ENCODE measurements at places on chromosomes 7 and 10. TPM values are rescaled to one million over a fixed set of nuclear protein-coding genes. Genes with fewer than 3 reads are reported as not detected.

Gene PRR15
- 0.48 TPM for total RNA-seq

Gene ZNF518A
- 14.7 TPM for total RNA-seq

Gene HSPA12A
- total RNA-seq, result 0.29 TPM

Gene GOT1
- total RNA-seq, result 23.2 TPM

Gene OR6B1
- not detected for total RNA-seq

Gene CDK1
- total RNA-seq, result 45.7 TPM

Gene RSU1
- 92.1 TPM for total RNA-seq

Gene TRPV6
- total RNA-seq, result not detected

Gene ACSL5
- total RNA-seq, result 26.7 TPM

Gene CDNF
- 1.6 TPM for total RNA-seq

Gene FBXO24
- 0.19 TPM for total RNA-seq

Gene OPALIN
- total RNA-seq, result not detected

Gene FAM241B
- 0.48 TPM for total RNA-seq

Gene NOM1
- total RNA-seq, result 27.6 TPM

Gene LRRD1
- under 0.01 TPM for total RNA-seq

Gene LRIT1
- not detected for total RNA-seq

Gene ETV1
- 15.1 TPM for total RNA-seq

Gene FXYD4
- total RNA-seq, result not detected

Gene GAD2
- total RNA-seq, result not detected

Gene DPP6
- not detected for total RNA-seq

Gene ZNF117
- total RNA-seq, result 32.7 TPM

Gene EPHA1
- not detected for total RNA-seq

Gene MRPS33
- total RNA-seq, result 14.4 TPM

Gene AKR1C8
- not detected for total RNA-seq

Gene HOXA10
- 7.5 TPM for total RNA-seq

Gene H2BK1
- total RNA-seq, result not detected

Gene SEMA4G
- 1.9 TPM for total RNA-seq

Gene SUN3
- total RNA-seq, result not detected

Gene C10orf53
- not detected for total RNA-seq

Gene CDC14C
- total RNA-seq, result not detected

Gene AKR1C2
- 8.5 TPM for total RNA-seq

Gene PAX4
- total RNA-seq, result not detected

Gene ANXA8
- total RNA-seq, result not detected

Gene TMEM229A
- not detected for total RNA-seq

Gene FAM171A1
- 61.5 TPM for total RNA-seq

Gene CALU
- 363 TPM for total RNA-seq

Gene PLXDC2
- 1.5 TPM for total RNA-seq

Gene IL15RA
- 17.2 TPM for total RNA-seq

Gene ZNF789
- total RNA-seq, result 5.2 TPM

Gene MRC1
- 0.38 TPM for total RNA-seq

Gene FFAR4
- not detected for total RNA-seq

Gene VWDE
- total RNA-seq, result not detected

Gene ENTPD1
- total RNA-seq, result 40.5 TPM

Gene ASL
- 49.6 TPM for total RNA-seq

Gene HGF
- total RNA-seq, result 2.3 TPM

Gene TFAM
- total RNA-seq, result 28.4 TPM

All from vein endothelial cell (primary cell).